NCI-H146 (cell line): ENCODE measurements at places on chromosomes 7 and 10.

GRCh38 chr7:94618126-94618525, 37.8 kb downstream of the SGCE start:
- DNase-seq: no peak

DNA sequence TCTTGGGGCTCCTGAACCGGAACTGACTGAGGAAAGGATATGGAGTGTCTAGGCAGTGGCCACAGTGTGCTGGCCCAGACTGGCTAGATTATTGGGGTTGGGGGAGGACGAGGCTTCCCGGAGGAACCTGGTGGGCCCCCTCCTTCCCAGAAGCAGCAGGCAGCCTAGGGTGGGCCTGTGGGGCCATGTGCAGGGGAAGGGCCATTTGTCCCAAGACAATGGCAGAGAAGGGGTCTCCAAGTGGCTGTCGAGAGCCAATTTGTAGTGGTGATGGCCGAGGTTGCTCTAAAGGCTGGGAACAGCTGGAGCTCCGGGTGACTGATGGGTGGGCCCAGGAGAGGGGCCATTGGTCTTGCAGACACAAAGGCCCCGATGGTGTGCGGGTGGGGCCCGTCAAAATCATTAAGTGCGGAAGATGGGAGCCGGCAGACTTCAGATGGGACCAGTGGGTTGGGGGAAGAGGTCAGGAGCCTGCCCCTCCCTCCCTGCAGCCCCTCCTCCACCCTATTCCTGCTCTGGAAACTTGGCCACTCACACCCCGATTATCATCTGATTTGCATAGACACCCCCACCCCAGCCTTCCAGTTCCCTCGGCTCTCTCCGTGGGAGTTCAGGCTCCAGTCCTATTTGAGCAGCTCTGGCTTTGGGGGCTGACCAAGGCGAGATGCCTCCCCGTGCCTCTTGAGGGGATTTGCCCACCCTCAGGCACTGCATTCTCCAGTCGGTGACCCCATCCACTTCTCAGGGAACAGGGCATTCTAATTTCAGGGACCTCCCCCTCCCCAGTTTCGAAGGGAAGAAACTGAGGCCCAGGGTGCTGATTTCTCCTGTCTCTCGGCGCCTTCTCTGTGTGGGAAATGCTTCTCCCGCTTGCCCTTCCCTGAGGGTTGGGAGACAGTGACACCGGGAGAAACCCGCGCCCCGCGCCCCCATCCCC, 36.0 kb upstream of the PAX2 start:
- no peak for DNase-seq

GRCh38 chr10:21954132-21954531, 49.4 kb downstream of the DNAJC1 start:
- DNase-seq: no peak

DNA sequence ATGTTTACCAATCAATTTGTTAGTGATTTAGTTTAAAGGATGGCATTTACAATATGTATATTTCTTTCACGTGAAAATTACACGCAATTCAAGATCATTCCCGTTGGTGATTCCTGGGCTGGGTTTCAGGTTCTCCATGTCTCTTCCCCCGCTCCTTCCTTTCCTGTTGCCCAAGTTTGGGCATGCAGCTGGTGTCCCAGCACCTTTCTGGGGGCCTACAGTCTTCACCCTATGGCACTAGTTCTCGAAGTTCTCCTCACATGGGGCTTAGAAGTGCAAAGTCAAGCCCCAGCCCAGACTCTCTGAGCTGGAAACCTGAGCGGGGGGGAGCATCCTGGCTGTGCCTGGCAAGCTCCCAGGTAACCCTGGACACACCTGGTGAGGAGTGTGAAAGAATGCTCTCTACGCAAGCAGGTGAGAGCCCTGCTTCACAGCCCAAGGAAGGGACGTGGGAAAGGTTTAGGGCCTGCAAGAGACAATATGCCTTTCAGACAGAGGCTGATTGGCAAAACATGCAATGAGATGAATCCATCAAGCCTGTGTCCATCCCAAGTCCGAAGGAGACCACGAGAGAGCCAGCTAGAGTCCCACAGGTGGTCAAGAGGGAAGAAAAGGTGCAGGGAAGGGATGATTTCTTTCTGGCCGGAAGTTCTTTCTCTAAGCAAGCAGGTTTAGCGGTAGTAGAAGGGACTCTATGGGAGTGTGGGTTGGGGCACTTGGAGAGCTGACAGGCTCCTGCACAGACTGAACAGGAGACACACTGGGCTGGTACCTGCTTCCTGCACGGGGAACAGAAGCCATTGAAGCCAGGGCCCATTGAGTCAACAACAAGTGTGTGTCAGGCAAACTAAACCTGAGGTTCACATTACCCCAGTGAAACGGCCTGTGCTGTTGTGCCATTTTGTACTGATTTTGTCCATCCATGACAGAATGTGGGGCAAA, 131.1 kb downstream of the ADARB2 start:
- DNase-seq: no peak

GRCh38 chr7:69860941-69861622, 262.8 kb downstream of the AUTS2 start:
- DNase-seq: no peak

- no peak for DNase-seq
Measured at GRCh38 chr10:17088118-17088806, 41.3 kb downstream of the CUBN start.

- DNase-seq: no peak
Measured at GRCh38 chr7:45955286-45955685, 34.2 kb upstream of the IGFBP3 start.

GRCh38 chr10:6211671-6212635, 9.2 kb downstream of the PFKFB3 start:
- DNase-seq: no peak
